ENCODE measurements at places on chromosomes 12 and 14.

- DNase-seq, result no peak
Measured at GRCh38 chr12:69684466-69684865, 14.6 kb downstream of the BEST3 start.

DNA sequence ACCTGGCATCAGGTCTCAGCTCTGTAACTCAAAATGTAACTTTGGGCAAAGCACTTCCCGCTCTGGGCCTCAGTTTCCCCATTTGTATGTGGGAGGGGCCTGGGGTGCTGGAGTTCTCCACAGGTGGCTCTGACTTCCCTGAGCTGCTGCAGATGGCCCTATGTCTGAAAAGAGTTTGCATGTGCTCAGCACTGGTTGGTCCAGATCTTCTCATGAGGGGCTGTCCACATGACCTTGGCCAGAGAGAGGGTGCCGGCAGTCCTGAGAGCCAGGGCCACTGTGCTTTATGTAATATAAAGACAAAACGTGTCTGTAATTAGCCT is 7.2 kb upstream of the CACNA2D4 start:
- DNase-seq, result no peak

- DNase-seq, result no peak
Measured at GRCh38 chr12:118219106-118219505, 83.2 kb downstream of the PEBP1 start.

GRCh38 chr14:71996610-71997009 is 64.4 kb downstream of the RGS6 start:
- no peak for DNase-seq

DNA sequence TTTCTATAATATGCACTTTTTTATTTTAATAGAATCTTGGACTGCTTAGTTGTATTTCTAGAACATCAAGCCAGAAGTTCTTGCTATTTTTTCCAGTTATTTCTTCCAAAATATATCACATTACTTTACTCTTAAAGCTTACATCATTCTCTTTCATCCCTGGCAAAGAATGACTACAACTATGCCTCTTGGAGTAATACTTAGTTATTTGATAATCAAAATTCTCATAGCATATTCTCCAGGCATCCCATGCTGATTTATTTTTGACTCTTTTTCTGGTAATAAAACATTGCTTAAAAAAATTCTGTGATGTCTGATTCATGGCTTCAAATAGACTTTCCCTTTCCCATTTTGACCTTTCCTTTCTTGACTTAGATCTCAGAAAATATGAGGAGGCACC is 118.7 kb upstream of the TSPAN8 start:
- DNase-seq, result no peak

- no peak for DNase-seq
Measured at GRCh38 chr12:62578726-62579125, 112.1 kb downstream of the MON2 start.

- no peak for DNase-seq
Measured at GRCh38 chr14:90632451-90632850, 183.8 kb downstream of the TTC7B start.

DNA sequence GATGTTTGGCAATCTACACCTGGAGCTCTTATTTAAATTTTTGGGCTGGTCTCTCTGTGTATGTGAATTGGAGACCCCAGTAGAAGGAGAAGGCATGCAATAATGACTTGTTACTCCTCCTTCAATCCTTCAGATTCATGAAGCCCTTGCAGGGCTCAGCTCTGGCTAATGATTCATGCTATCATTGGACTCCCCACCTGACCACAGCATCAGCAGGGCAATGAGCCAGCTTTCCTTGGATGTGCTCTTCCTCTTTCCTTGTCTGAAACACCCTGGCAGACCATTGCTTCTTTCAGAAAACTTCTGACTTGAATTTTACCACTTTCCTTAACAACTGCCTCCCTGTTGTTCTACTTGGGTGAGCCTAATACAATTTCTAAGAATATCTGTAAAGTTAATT is 1019.2 kb downstream of the AACS start:
- DNase-seq, result no peak

- no peak for DNase-seq
Measured at GRCh38 chr12:56029166-56029519, 8.3 kb downstream of the IKZF4 start.

DNA sequence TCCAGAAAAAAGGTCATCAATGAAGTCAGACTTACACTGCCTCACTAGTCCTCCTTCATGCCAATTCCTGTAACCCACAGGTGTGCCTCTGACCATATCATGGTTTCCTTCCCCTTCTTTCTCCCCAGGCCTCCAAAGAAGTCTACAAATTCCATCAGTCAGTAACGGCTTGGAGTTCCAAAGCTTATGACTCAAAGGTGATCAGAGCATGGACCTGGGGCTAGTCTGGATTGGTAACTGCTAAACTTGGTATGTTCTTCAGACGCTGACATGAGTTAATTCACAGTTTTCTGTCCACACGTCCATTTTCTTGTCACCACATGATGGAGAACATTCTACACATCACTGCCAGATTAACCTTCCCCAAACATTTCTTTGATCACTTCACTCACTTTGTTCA is 560.4 kb downstream of the ETNK1 start:
- no peak for DNase-seq

DNA sequence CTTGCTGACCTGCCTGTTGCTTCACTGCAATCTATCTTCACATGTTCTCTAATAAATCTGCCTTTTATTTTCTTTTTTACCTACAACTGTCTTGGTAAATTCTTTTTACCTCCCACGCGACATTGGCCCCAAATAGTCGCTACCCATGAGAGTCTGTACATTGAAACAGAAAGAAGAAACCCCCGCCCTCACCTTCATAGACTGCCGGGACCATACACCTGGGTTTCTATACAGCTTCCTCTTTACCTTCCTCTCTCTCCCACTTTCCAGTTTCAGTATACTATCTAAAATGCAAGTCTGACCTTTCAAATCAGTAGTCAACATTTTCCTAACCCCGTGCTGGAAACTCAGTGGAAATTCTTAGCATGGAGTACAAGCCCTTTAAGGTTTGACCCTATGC is 4.8 kb downstream of the SLC8A3 start:
- DNase-seq, result no peak
